Stimulated activated CD8-positive, alpha-beta memory T cell treated with anti-CD3 and anti-CD28 coated beads, Interleukin-4, amount 100 ng/mL, for 4 hours (primary cell): ENCODE measurements at places on chromosomes 12 and 14.

- no peak for DNase-seq
Observed at GRCh38 chr12:752695-753610, 574 bp downstream of the WNK1 start.

DNA sequence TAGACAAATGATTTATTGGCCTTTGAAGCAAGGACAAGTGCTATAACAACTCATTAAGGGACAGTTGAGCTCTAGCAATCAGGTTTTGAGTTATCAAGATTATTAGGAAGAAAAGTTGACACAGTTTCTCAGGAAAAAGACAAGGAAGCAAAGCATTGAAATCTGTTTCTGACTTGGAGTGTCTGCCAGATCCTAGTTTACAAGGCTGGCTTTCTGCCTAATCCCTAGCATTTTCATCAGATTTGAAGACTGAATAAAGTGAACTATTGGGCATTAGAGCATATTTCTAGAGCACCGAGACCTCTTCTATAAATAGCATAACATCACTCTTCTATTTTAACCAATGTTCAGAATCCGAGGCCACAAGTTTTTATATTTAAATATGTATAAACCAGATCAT is 7.0 kb downstream of the SYT1 start:
- no peak for DNase-seq

DNA sequence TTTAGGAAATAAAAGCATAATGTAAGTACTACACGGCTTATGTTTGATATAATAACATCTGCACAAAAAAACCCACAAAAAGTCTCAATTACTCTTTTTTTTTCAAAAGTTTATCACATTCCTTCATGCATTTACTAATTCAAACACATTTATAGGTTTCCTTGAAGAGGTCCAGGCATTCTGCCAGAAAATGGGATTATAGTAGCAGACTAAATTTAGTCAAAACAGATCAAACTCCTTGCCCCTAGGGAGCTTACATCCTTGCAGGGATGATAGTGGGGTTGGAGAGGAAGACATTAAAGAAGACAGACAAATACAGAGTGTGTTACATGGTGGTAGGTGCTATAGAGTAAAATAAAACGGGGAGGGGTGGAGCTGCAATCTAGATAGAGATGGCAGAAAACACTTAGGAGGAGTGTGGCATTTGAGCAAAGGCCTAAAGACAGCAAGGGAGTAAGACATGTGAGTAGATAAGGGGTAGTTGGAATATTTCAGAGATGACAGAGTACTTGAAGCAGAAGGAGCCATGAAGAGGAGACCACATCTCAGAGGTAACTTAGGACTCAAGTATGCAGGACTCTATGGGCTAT is 266.9 kb downstream of the PPFIA2 start:
- no peak for DNase-seq

DNA sequence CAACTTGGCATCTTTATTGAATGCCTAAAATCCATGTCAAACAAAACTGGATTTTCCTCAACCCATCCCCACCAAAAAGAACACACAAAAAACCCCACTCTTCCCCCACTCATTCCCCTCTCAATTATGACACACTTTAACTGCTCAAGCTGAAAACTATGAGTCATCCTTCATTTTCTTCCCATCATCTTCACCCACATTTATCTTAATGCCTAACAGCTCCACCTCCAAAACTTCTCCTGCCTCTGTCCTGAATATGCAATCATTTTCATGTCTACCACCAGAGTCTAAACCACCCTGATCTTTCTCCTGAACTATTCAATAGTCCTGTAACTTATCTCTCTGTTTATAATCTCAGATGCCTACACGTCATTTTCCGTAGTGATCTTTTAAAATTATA is 239.7 kb downstream of the BCAT1 start:
- no peak for DNase-seq

DNA sequence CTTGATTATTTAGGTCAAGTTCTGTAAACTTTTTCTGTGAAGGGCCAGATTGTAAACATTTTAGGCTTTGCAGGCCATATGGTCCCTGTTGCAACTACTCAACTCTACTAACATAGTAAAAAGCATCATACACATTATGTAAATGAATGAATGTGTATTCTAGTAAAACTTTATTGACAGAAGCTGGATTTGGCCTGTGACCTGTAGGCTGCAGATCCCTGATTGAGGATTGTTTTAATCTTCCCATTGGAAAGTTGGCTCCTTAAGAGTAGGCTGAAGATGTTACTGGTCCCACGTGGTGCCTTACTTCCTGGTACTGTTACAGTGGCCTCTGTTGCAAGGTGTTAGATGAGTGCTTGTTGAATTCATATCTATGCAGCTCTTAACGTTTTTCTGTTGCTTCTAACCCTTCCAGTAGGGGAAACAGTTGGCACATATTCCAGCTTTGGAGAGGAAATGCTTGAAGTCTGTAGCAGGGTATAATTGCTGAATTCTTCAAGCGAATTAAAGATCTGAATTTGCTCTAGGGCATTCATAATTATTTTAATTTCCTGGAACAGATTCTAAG is 133.6 kb upstream of the DNM1L start:
- DNase-seq = no peak

DNA sequence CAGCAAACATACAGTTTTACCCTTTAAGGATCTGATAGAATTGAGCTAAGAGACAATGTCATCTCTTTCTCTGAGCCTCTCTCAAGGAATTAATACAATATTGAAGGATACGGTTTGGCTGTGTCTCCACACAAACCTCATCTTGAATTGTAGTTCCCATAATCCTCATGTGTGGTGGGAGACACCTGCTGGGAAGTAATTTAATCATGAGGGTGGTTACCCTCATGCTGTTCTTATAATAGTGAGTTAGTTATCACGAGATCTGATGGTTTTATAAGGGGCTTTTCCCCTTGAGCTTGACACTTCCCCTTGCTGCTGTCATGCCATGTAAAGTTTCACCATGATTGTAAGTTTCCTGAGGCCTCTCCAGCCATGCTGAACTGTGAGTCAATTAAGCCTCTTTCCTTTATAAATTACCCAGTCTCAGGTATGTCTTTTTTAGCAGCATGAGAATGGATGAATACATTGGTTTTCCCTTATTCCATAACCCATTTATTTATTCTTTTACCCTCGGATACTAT is 47.6 kb downstream of the TMEM30B start:
- DNase-seq = no peak

DNA sequence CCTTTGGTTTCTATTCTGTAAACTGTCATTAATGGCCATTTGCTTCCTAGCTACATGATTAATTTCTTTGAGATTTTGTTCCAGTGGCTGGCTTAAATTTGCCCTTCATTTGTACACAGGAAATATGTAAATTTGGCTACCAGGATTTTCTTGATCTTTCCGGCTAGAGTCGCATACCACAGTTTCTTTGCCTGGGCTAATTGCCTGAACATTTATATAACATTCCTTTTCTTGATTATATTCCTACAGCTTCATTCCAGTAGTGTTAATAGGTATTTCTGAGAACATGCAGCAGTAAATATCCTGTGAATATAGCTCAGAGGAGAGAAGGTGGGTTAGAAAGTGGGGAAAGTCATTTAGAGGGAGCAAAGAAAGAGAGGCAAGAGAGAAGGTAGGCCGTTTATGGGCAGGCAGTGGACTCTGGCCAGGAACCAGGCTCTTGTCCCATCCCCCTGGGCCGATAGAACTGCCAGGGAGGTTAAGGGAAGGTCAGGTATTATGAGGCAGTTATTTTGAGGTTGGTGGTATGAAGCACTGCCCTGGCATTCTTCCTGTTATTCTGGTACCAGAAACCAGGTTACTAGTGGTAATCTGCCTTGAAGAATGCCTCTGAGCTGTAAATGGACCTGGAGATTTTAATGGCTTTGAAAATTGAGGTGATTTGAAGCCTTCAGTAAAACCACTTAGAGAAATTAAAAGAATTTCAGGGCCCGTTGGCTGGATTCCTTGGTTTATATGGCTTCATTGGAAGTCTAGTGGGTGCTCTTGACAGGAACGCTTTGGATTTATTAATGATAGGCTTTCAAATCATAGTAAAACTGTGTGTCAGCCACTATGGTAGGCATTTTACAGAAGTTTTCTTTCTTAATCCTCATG is 4.4 kb downstream of the RNF10 start:
- DNase-seq = no peak
